Foreskin fibroblast (primary cell): ENCODE measurements at places on chromosomes 12 and 14.

DNA sequence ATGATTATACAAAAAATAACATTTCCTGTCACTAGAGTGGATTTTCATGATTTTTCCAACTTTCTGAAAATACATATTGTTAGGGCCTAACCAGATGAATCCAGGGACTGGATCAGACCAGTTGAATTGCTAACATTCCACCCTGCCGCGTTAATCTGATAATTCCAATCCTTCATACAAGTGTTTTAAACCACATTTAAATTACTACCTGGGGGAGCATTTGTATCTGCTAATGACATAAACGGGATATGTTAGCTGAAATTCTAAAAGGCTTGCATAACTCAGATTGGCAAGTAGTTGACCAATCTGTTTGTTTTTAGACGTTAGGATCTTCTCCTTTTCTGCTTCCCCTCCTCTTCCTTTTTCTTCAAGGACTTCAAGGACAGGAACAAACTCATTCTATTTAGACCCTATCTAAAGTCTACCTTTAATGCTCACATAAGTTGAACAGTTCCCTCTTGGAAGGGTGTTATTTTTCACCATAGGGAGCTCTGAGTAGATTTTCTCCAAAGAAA, 239.0 kb downstream of the ADAMTS20 start:
- DNase-seq: no peak

DNA sequence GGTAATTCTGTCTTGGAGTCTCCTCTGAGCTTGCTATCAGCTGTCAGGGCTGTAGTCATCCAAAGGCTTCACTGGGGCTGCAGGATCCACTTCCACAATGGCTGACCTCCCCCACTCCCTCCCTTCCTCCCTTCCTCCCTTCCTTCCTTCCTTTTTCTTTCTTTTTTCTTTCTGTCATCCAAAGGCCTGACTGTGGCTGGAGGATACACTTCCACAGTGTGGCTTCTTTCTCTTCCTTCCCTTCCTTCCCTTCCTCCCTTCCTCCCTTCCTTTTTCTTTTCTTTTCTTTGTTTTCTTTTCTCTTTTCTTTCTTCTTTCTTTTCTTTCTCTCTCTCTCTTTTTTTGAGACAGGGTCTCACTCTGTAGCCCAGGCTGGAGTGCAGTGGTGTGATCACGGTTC, 30.6 kb downstream of the ARF6 start:
- DNase-seq: no peak

- DNase-seq: no peak
Observed at GRCh38 chr12:127182018-127182417, 1085.0 kb upstream of the TMEM132C start.

DNA sequence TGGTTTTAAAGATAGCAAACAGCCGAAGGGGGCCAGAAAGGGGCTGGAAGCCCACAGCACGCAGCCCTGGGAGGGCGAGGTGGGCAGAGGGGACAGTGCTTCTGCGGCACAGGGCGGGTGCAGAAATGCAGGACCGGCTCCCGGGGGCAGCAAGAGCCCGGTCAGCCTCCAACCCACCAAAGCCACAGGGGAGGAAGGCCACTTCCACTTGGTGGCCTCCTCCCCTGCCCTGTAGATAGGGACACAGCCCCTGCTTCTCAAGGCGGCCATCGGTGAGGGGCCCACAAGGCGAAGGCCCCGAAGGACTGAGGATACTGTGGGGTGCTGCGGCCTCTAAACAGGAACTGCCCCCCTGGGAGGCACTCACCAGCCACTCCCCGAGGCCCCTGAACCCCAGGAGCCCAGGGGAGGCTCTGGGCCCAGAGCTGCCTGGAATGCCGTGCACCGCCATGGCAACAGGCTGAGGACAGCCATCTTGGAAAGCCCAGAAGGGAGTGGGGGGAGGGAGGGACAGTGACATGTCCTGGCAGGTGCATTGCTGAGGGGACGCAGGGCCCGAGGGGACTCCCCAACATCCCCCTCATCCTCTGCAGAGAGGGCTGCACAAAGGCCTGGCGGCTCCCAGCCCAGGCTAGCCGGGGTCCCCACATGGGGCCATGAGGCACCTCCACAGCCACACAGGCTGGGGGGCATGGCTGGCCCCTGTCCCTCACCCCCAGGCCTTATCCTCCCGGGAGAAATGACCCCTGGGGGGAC, 114.7 kb downstream of the NCOR2 start:
- DNase-seq: no peak

DNA sequence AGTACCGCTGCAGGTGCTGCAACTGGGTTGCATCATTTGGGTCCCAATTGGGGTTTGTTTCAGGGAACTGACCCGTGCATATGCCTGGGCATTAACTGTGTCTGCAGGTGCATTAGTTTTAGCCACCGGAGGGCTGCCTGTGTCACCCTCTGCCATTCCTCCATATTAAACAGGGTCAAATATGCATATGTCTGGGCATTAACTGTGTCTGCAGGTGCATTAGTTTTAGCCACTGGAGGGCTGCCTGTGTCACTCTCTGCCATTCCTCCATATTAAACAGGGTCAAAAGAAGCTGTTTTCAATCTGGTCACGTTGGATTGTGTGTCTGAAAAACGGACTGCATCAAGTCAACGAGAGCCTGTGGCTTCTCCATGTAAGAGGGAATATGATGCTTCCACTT, 1317.0 kb downstream of the TMEM121 start:
- DNase-seq: no peak

DNA sequence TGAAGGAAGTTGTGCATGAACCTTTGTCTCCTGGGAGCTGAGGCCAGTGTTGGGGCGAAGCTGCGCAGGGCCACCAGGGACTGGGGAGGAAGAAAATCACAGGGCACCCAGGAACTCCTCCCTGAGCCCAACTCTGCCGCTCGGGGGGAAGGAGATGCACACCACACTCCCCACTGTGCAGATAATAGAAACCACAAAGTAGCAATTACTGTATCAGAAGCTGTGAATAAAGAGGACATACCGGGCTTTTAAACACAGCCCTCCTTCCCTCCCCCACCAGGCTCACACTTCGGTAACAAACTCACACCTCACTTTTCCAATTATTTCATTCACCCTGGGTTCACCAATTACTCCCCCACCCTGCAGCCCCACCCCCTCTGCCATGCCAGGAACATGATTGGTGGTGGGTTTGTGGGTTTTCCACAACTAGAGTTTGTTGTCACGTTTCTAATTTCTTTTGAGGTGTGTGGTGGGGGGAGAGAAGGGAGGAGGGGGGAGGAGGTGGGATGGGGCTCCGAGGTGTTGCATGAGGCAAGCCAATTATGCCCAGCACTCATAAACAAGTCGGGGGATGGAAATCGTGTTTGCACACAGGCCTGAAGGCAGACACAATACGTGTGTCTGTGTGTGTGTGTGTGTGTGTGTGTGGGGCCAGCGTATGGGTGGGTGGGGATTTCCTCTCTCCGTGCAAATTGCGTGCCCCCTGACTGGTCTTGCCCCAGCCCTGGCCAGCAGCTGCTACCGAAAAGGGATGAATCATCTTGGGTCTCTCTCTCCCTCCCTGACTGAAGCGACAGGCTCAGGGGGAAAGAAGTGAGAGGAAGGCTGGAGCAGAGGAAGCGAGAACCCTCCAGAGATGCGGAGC, 103.3 kb downstream of the RBM19 start:
- DNase-seq: peak; percentile 55

DNA sequence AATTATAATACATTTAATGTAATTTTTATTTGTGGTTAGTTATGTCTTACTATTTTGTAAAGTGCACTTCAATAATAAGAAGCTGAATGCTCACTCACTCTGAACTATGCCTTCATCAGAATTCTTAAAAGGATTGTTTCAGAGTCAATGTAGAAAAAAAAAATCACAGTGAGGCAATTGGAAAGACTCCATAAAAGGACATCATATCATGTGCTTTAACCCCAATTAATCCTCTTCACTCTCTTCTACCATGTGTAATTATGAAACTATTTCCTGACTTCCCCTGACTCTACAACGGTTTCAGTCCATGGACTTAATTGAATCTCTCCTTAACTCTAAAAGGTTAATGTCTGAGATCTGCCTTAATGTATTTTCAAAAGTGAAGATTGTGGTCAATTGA, 250.4 kb upstream of the ALG10 start:
- DNase-seq: no peak

GRCh38 chr14:65676361-65677014, 264.0 kb downstream of the FUT8 start:
- DNase-seq: peak; percentile 4

DNA sequence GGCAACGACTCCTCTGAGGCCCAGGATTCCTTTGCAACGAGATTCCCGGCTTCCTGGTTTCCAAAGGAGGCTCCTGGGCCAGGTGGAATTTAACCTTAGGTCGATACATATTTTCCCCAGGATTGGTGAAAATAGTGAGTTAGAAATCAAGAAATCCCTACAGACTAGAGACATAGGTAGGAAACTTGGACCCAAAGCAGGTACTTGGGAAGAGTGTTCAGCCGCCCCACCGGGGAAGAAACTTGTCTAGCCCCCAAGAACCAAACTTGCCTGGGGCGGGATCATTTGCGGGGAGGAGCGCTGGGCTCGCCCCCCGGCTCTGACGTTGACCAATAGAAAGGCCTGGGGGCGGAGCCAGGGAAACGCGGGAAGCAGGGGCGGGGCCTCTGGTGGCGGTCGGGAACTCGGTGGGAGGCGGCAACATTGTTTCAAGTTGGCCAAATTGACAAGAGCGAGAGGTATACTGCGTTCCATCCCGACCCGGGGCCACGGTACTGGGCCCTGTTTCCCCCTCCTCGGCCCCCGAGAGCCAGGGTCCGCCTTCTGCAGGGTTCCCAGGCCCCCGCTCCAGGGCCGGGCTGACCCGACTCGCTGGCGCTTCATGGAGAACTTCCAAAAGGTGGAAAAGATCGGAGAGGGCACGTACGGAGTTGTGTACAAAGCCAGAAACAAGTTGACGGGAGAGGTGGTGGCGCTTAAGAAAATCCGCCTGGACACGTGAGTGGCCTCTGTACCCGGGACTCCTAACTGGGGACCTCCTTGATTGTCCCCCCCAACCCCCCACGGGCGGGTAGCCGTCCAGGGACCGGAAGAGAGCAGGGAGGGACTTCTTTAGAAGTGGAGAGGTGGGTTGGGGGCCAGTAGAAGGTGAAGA, at the start of gene CDK2:
Gene CDK2 (plus strand): TSS at position 423 of the 874 bp plus-strand sequence. CDS start 179 bp downstream, at position 602.
- peak; percentile 72 for DNase-seq
